ENCODE measurements at places on chromosomes 4 and X.
A peak's percentile ranks its signal among the peaks of the same experiment; 100 is the strongest.

- DNase-seq, result peak; percentile 82
These were observed 174.9 kb downstream of the CHIC2 start for GRCh38 chr4:53889326-53890055.

DNA sequence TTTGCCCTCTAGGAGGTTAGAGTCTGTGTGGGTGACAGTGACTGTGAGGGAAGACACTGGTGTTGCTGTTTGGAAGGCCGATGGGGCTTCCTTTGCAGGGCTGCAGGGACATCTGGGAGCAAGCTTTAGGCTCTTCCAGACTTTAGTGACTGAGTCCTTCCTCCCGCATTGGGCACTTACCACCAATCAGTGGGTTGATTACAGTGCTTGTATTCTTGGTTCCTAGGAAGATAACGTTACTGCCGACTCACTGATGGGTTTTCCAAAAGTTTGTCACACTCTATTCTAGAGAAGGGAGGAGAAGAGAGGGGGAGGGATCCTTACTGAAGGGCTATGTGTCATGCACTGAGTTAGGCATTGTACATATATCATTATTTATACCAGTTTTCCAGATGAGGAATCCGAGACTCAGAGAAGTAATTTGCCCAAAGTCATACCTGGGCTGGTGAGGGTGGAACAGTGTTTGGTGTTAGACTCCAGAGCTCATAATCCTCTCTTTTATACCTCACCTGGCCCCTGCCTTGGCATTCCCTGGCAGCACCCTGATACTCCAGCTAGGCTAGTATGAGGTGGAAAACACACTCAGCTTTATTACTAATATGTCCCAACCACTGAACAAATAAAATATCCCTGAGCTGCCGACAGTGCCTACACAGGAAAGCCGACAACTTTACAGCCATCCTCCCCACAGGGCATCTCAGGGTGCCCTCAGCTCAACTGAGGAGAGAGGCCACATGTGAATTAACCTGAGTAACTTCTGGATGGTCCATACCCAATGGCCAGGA, 3.8 kb downstream of the CHST7 start:
- no peak for DNase-seq

- DNase-seq, result no peak
These were observed 35.2 kb upstream of the LPAR4 start for GRCh38 chrX:78712336-78712735.

- DNase-seq, result no peak
These were observed 17.7 kb downstream of the MRFAP1 start for GRCh38 chr4:6658209-6658595.

- DNase-seq, result no peak
These were observed 1314.7 kb downstream of the FSTL5 start for GRCh38 chr4:160848901-160849760.

DNA sequence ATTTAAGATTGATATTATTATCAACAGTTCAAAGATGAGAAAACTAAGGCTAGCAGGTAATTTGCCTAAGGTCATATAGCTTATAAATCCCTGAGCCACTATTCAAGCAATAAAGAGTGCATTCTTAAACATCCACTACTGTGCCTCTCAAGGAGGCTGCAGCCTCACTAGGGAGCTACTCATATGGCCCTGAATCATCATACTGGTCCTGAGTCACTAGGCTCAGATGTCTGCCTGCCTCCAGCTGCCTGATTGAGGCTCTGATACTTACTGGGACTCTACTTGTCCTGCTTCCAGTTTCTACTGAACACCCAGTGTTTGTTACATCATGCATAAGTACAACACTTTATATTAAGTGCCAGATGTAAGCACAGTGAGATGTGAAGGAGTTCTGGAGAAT, 110.7 kb downstream of the AASDH start:
- no peak for DNase-seq

- DNase-seq, result no peak
These were observed 43.9 kb downstream of the HOPX start for GRCh38 chr4:56637154-56637553.

- DNase-seq, result no peak
These were observed 467.6 kb upstream of the CNKSR2 start for GRCh38 chrX:20906571-20906970.

- DNase-seq, result no peak
These were observed 79.3 kb upstream of the BCOR start for GRCh38 chrX:40177117-40177430.

GRCh38 chr4:102139132-102139573, 206.1 kb downstream of the SLC39A8 start:
- peak; percentile 37 for DNase-seq

DNA sequence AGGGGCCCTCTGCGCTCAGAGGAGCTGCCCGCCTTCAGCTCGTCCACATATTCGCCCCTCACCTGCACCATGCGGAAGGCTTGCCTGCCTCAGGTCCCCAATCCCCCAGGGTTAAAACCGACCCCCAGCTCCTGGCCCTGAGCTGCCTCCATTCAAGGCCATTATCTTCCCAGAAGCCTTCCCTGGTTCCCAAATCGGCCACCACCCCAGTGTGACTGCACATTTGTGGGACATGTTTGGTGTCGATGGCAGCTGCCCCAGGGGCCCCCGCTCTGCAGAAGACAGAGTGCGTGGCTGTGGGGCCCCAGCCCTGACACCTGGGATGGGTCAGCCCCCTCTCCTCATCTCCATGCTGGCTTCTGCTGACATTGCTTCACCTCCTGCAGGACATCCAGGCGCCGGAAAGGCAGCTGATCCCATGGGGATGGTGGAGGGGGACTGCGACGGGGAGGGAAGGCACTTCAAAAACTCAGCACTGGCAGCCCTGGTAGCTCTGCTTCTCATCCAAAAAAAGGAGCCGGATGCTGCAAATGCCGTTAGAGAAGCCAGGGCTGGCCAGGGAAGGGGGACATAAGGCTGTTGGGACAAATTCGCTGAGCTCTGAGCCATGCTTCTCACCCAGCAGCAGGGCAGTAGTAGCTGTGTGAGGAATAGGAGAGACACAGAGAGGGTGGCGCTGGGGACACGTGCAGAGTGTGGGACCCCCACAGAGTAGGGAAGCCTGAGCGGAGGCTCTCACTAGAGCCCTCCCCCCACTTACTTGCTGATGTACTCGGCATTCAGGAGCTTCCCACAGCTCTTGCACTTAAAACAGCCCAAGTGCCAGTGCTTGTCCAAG, 78.5 kb downstream of the ABLIM2 start:
- no peak for DNase-seq

GRCh38 chr4:106034751-106035150, 139.5 kb downstream of the NPNT start:
- DNase-seq, result no peak

GRCh38 chr4:107631560-107631959, 88.5 kb downstream of the PAPSS1 start:
- no peak for DNase-seq

DNA sequence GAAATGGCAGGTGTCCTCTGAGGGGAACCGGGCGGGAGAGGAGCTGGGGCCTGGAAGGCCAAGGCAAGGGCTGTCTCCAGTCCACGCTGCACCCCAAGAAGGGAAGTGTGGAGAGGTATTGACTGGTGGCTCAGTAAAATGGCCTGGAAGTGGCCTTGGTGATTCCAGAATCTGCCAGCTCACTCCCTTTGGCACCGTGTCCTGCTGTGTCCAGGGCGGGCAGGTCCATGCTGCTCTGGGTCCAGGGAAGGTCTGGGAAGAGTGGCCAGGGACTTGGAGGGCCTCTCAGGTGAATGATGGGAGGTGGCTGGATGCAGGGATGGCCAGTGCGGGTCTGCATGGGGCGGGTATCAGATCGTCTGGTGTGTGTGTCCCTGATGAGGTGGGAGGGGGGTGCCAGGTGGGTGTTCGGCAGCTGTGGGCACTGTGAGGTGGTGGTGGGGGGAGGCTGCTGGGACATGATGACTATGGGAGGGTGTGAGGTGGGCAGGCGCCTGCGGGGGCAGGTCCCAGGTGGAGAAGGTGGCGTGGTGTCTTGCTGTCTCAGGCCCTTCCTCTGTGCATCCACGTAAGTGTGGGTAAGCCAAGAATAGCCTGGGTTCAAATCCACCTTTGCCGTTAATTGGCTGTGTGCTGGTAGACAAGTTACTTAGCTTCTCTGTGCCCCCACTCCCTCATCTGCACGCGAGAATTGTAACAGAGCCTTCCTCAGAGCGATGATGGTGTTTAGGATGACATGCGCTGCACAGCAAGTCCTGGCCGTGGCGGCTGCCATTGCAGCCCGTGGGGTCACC, 17.7 kb downstream of the RGS12 start:
- DNase-seq, result no peak

- DNase-seq, result peak; percentile 38
These were observed 174.9 kb upstream of the PCDH18 start for GRCh38 chr4:137707102-137707620.

DNA sequence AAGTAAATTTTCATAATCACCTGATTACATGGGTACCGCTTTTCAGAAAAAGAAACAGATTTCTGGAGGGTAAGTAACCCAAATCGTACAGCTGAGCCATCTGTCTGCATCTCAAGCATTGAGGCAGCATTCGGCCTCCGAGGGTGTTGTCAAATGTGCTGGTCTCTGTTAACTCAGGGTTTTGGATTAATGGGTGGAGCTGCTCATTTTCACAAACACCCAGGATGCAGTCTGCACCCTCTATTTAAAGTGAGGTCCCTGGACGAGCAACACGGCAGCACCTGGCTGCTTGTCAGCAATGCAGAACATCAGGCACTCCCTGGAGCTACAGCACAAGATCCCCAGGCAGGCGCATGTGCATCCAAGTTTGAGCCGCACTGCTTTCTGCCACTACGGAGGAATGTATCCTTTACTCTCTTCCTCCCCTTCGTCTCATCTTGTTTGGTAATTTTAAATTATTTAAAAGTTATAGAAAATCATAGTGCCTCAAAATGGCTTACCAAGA, 24.7 kb upstream of the NAP1L5 start:
- DNase-seq, result no peak

GRCh38 chr4:76836860-76837562, 60.9 kb downstream of the SOWAHB start:
- DNase-seq, result no peak

GRCh38 chr4:140756319-140757231, at the start of gene TBC1D9:
Gene TBC1D9, minus strand, starts transcription at chr4:140756385. Its CDS starts 340 bp downstream, at chr4:140756045.
- peak; percentile 80 for DNase-seq

- no peak for DNase-seq
These were observed 348.5 kb upstream of the SFRP2 start for GRCh38 chr4:154137320-154137905.

GRCh38 chrX:24184018-24184417, 34.5 kb downstream of the ZFX start:
- DNase-seq, result no peak

GRCh38 chrX:1813809-1814208, 198.9 kb downstream of the ASMT start:
- DNase-seq, result no peak

DNA sequence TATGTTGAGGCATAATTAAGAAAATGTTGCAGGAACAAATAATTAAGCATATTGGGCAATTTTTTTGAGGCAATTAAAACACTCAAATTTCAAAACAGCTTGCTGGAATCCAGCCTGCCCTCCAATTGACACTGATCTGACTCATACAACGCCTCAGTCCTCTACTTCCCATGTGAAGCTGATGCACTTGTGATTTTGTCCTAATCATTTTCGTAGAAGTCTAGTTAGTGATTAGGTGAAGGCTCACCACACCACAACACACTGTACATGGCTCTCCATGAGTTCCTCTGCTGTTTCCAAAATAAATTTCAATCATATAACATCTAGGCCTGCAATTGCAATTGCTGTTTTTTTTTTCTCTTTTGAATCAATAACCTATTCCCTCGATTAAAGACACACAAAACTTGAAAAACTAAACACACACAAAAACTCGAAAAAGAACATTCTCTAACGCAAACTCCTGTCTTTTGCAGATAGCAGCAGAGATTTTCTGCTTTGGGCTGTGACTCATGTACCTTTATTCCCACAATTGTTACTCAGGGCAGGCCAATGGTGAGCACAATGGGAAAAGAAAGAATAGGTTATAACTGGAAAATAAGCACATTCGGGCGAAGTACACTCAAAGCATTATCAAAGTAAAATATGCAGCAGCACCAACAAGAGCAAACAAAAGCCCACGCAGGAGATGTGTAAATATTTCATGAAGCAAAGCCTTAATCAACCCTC, 1.7 kb downstream of the GPRIN3 start:
- DNase-seq, result no peak

- peak; percentile 6 for DNase-seq
These were observed 72.1 kb downstream of the HTRA3 start for GRCh38 chr4:8341691-8342090.

GRCh38 chr4:155433636-155434360, 57.0 kb upstream of the MAP9 start:
- DNase-seq, result no peak

DNA sequence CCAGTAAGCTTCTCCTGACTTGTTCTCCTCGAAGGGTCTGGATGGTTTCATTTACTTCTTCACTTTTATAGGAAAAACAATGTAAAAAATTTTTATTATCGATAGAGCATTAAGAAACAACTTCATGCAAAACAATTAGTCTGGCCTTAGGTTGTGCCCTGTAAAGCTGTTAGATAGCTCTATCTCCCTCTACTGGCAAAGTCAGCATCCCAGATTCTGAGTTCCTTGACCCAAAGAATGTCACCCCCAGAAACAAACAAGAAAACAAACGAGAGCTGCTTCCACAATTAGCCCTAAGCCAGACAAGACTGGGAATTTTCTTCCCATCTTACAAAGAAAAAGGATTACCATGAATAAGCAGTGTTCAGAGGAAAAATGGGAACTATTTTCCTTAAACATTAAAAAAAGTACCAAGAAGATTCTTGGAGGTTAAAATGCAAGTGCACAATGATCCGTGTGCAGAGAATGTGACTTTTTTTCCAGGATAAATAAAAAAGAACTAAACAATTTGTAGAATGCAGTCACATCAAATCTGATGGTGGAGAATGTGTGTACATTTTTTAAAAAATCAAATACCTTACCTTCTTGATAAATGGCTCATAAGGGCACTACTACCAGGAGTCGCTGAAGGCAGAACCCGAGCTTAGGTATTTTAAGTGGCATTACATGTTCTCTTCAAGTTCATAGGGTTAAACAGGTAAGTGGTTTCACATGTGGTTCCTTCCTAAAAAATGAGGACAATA, 293.2 kb downstream of the FBXO8 start:
- DNase-seq, result no peak

GRCh38 chr4:88985088-88985773, 71.8 kb downstream of the FAM13A start:
- no peak for DNase-seq

GRCh38 chrX:110125446-110126162, 122.7 kb downstream of the TMEM164 start:
- no peak for DNase-seq

DNA sequence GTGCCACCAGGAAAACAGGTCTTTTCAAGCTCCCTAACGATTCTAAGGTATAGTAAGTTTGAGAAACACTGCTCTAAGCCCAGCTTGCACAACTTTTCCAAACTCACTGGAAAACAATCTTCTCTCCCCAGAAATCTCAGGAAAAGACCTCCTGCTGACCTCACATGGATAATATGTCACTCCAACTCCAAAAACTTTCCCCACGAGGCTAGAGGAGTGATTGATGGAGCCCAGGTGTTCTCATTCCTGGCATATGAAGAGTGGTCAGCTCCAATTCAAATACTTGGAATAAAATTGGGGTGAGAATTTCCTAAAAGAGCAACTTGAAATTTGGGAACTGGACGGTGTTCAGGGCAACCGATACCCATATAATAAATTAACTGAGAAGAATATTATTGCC, 299.9 kb downstream of the PPP4R3C start:
- DNase-seq, result no peak

GRCh38 chrX:48649102-48649501, 34.5 kb upstream of the WAS start:
- no peak for DNase-seq

GRCh38 chr4:172758586-172759340, 409.8 kb upstream of the GALNT7 start:
- no peak for DNase-seq

- no peak for DNase-seq
These were observed 5.9 kb downstream of the RTL3 start for GRCh38 chrX:78653118-78653822.
